ENCODE measurements at places on chromosomes 6 and 20.

DNA sequence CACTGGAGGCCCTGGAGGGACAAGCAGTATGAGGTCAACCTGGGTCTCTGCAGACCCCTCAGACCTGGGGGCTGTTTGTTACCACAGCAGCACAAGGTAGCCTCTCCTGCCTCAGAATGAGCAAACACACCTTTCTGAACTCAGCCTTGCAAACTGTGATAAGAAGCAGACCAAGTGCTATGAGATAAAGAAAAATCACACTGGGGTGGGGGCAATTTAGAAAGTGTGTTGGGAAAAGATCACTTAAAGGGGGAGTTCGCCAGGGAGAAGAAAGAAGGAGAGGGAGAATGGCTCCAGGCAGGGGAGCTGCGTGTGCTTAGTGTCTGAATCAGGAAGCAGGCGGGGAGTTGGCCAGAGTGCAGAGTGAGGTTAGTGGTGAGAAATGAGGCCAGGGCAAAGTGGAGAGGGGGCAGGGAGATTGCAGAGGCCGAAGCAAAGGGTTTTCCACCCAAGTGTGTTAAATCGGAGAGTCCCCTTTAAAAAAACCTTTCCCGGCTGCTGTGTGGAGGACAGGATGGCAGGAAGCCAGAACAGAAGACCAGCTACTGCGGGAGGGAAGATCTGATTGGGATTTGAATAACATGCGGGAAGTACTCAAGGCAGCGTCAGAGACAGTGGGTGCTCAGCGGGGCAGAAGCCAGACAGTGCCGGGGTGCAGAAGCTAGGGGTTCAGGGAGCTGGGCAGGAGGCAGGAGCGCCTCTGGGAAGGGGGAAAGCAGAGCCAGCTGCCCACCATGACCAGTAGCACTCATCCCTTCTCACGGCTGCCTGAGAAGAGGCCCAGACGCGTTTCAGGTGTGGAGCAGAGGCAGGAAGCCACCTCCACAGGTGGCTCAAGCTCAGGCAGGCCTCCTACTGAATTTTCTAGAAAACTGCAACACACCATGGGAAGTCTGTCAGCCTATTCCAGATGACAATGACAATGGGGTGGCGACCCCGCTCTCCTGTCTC lies 9.0 kb downstream of the ADA start:
- no peak for DNase-seq

DNA sequence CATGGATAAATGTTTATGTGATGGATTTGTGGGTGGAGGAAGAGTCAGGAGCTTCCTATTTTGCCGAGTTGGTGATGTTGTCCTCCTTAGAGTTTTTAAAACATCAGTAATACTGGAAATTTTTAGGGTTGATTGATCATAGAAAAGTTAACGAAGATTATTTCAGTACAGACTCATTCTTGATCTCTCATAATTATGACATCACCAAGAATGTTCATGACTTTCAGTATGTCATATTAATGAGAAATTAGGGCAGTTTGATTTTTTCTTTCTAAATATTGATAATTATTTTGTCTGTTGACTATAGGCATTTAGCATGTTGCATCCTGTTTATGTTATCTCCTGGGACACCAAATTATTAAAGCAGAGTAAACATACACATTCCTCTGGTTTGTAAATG lies 512.2 kb downstream of the CD109 start:
- DNase-seq: no peak

- DNase-seq: no peak
These were observed 20.4 kb upstream of the MEP1A start for GRCh38 chr6:46772762-46773161.

GRCh38 chr20:24868959-24869358 lies 80.1 kb upstream of the CST7 start:
- DNase-seq: no peak

DNA sequence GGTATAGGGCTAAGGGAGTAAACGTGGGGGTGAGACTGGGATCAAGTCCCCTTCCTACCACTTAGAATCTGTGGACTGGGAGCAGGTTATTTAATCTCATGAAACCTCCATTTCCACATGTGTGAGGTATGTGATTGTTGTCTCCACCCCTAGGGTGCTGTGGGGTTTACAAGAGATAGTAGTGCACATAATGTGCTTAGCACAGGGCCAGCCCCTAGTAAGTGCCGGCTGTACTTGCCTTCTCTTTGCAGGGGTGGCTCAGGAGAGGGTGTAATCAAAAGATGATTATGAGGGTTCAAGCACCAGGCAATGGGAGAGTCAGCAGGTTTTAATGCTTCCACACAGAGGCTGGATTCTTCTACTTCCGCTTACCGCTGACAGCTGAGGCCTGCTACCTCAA lies 6.9 kb downstream of the NT5E start:
- no peak for DNase-seq

DNA sequence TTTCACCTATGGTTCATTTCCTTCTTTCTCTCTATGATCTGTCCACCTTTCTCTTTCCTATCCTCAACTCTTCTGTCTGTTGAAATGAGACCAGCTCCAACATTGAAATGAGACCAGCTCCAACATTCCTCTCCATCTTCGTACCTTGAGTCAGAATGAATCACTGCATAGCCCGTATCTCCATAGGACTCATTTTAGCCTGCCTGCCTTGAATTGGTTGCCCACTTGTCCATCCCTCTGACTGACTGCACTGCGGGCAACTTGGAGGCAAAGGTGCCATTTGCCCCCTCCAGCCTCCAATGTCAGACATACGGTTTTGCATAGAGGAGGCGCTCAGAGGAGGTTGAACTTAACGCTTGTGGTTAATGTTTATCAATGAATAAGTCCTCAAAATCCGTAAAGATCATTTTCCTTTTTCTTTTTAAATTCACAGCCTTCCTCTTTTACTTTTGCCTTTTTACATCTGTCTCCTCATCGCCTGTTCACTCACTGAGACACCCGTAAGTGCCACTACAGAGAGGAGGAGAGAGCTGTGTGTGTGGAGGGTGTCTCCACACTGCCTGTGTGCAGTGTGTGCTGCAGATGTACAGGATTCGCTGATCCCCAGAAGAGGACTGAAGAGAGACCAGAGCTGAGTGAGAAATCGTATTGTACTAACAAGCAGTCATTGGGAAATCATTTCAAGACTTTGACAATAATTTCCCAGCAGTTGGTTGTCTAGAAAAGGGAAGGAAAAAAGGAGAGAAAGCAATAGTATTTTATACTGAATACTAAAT lies 579.6 kb upstream of the MAP3K7 start:
- DNase-seq: no peak

- DNase-seq: no peak
These were observed 511.8 kb downstream of the LMBRD1 start for GRCh38 chr6:69285054-69285453.

DNA sequence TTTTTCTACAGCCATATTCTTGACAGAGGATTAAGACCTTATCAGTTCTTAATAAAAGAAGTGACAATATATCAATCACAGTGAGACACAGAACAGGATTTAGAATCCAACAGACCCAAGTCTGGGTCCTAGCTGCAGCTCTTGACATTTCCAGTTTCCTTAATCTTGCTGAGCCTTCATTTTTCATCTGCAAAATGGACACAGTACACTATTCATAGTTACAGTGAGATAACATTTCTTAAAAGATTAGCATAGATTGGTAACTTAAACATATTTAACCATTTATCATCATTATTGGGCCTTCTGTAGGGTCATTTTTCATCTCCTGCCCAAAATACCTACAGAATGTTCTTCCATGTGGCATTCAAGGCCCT lies 45.6 kb downstream of the FKBP5 start:
- DNase-seq: no peak

DNA sequence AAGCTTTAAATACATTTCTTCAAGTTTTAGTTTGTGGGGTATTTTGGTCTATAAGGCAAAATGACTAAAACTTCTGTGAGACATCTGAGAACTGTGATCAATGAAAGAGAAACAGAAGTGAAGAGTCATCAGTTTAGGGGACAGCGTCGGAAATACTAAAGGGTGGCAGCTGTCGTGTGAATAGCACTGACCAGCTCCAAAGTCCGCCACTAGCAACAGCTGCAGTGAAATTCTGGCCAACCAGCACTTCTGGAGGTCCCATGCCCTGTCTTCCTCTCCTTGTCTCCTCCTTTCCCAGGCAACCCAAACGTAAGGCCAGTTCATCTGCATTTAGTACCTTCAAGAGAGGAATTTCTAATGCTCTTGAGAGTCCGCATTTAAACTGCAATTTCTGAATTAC lies 87.5 kb downstream of the DACT2 start:
- no peak for DNase-seq

GRCh38 chr20:60108397-60108796 lies 150.2 kb downstream of the CDH26 start:
- no peak for DNase-seq

DNA sequence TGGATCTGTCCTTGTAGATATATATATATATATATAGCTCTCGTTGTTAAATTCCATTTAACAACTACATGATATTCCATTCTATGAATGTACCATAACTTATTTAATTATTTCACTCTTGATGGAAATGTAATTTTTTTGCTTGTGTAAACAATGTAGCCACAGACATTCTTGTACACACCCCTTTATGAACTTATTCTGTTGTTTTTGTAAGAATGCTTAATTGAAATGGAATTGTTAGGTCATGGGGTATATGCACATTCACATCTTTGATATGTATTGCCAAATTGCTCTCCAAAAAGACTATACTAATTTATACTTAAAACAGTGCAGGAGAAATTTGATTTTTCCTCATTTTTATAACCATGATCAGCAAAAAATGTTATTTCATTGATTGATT lies 67.2 kb downstream of the MAP3K4 start:
- DNase-seq: no peak

GRCh38 chr6:44672086-44672485 lies 284.6 kb downstream of the CDC5L start:
- DNase-seq: no peak

DNA sequence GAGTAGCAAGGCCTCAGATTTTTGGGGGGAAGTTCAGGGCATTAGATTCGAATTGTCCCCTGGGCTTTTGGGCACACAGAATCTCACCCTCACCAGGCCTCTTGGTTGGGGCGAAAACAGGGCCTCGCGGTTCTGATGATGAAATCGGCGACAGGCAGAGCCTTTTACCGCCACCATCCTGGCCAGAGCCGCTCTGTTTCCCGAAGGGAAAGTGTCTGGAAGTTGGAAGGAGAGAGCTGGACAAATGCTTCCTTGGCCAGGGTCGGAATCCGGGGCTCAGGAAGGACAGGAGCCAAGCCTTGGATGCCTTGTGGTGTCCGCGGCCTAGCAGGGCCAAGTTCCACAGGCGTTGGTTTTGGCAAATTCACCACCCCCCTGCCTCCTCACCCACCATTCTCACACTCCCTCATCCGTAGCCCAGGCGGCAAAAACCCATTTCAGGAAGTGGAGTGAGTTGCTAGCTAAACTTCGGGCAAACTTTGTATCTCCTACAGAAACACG lies 3.5 kb upstream of the TFAP2A start:
- DNase-seq: no peak

- no peak for DNase-seq
These were observed 91.9 kb upstream of the EYA2 start for GRCh38 chr20:46802722-46803121.

DNA sequence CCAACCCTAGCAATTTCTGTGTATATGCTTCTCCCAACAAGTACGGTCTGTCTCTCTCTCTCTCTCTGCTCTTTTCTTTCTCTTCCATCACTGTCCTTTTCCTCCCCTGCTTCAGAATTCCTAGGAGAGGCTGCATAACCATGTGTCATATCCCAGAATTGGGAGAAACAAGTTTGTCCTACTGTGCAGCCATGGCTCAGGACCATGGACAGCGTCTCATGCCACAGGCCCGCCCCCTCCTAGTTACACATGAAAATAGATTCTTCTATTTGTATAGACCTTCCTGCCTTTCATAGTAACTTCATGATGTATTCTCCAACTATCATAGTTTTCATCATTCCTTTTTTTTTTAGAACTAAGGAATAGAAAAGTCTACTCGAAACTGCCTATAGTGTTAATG lies 98.0 kb downstream of the FNDC1 start:
- no peak for DNase-seq

DNA sequence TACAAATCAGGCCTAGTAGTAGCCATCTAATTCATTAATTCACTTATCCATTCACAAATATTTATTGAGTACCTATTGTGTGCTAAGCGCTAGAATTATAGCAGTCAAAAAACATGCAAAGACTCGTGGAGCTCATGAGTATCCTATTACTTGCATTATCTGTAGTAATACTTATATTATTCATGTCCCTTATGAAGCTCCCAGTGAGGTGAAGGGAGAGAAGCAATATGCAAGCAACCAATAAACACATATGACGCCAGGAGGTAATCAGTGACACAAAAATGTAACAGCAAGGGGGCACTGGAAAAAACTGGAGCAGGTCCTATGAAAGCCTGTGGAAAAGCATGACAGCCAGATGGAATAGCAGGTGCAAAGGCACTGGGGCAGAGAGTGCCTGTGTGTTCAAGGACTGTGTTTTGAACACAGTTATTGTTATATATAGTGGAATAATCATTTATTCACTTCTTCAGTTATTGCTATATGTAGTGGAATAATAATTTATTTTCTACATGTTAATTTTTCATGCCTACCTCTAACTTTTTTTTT lies 109.5 kb downstream of the KIF13A start:
- no peak for DNase-seq

DNA sequence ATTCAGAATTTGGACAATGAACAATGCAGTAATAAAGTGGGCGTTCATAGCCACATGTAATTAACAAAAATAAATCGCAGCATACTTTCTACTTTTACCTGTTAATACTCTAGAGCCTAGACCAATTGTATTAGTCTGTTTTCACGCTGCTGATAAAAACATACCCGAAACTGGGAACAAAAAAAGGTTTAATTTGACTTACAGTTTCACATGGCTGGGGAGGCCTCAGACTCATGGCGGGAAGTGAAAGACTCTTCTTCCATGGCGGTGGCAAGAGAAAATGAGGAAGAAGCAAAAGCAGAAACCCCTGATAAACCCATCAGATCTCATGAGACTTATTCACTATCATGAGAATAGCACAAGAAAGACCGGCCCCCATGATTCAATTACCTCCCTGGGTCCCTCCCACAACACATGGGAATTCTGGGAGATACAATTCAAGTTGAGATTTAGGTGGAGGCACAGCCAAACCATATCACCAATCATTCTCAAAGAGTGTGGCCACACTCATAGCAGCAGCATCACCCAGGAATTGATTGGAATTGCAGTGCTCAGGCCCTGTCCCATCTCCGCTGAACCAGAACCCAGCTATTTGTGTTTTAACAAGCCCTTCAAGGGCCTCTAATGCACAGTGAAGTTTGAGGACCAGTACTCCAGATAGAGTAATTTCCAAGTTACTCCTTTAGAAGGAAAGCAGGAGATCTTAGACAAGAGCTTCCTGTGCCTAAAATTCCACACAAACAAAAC lies 650.0 kb downstream of the KIF16B start:
- no peak for DNase-seq

DNA sequence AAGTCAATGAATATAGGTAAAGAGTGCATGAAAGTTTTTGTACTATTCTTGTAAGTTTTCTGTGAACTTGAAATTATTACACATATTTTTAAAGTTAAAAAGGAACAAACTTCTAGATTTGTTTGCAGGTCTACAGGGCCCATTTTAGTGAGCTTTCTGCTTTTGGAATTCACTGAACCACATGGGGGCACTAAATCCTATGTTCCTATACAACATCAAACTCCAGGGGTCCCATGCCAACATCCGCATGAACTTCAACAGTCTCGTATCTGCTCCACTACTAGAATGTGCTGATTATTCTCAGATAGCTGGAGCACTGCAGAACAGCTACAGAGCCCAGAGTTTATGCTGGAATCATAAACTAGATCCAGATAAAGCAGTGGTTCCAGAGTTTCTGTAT lies 347.9 kb upstream of the SPTLC3 start:
- no peak for DNase-seq

- peak; percentile 40 for DNase-seq
These were observed at the start of gene SNX9 for GRCh38 chr6:157823001-157823527. SNX9 (plus strand) TSS chr6:157823246; CDS start chr6:157823435, 189 bp downstream.

GRCh38 chr6:156963712-156964700 lies 186.8 kb downstream of the ARID1B start:
- no peak for DNase-seq

Data from stimulated activated CD4-positive, alpha-beta T cell treated with anti-CD3 and anti-CD28 coated beads, Interleukin-15, amount 100 ng/mL, for 1 hour (primary cell).